ENCODE measurements at places on chromosomes 2 and 18. TPM values are rescaled to one million over a fixed set of nuclear protein-coding genes. Genes with fewer than 3 reads are reported as not detected.

Gene REG3A
- total RNA-seq, result not detected

Gene SCN9A
- 0.16 TPM for total RNA-seq

Gene RAPGEF4
- 0.63 TPM for total RNA-seq

Gene MIB1
- 37.4 TPM for total RNA-seq

Gene CCDC138
- 8.1 TPM for total RNA-seq

DNA sequence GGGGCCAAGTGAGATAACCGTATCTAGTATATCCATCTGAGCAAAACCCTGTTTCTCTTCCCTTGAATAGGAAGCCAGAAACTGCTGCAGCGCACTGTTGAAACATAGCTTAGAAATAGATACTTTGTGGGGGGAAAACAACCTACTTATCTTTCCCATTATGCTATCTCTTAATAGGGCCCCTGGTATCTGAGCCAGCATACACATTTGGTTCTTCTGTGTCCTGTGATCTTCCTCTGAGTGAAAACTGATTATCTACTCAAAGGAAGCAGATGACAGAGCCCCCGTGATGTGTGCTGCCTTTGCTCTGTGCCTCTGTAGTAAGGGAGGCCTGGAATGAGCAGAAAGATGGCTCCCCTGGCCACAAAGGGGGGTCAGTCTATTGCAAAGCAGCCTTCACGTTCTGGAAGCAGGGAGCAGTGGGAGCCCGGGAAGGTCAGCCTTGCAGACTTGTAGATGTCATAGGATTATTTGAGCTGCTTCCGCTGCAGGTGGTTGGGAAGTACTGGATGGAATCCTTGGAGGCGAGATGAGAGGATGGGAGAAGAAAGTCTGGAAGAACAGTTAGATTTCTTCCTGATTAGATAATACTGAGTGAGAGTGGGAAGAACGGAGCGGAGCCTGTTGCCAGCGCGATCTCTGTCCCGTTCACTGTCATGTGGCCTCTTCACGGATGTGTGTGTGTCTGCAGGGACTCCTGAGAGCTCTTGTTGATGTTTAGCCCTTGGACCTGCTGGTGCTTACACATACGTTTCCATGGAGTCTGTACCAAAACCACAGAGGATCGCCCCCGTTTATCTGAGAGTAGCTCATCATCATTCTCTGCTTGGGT is 150.1 kb downstream of the AGAP1 start:
- no peak for DNase-seq

GRCh38 chr2:45170191-45171135 is 161.2 kb upstream of the SIX2 start:
- DNase-seq, result no peak

- peak; percentile 78 for DNase-seq
Observed at GRCh38 chr2:65186872-65187851, 40.5 kb upstream of the ACTR2 start.

- DNase-seq, result no peak
Observed at GRCh38 chr2:189291460-189291859, 111.9 kb upstream of the COL5A2 start.

- DNase-seq, result peak; percentile 75
Observed at GRCh38 chr18:63137999-63138435, 181.6 kb downstream of the BCL2 start.

DNA sequence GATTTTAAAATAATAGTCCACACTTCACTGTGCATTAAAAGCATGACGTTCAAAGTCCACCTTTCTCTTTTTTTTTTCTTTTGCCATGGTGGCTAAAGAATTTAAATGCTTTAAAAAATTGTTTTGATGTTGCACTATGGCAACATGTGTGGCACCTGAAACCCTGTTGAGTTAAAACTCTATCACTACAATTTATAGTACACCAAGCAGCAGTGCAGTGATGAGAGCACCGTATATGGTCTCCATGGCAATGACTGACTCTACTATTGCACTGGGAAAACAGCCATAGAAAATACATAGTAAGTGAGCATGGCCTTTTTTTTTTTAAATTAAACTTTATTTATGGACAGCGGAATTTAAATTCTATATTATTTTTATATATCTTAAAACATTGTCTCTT is 298.8 kb downstream of the FIGN start:
- no peak for DNase-seq

DNA sequence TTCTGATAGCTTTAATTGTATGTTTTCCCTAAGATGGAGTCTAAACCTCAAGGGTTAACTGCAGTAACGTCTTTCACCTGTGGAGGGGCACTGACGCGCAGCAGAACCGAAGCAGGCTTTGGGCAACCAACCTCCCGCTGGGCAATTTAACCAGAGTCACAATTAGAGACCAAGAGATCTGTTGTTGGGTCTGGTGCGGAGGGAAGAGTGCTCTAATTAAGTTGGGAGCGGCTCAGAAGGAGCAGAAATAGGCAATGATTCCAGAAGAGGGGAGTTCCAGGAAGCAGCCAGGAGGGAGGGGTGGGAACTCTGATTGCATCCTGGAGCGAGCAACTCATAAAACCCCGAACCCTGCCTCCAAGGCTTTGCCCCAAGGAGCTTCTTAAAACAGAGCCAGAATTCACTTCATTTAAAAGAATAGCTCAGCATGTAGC is 245.8 kb downstream of the PAX3 start:
- DNase-seq, result no peak

DNA sequence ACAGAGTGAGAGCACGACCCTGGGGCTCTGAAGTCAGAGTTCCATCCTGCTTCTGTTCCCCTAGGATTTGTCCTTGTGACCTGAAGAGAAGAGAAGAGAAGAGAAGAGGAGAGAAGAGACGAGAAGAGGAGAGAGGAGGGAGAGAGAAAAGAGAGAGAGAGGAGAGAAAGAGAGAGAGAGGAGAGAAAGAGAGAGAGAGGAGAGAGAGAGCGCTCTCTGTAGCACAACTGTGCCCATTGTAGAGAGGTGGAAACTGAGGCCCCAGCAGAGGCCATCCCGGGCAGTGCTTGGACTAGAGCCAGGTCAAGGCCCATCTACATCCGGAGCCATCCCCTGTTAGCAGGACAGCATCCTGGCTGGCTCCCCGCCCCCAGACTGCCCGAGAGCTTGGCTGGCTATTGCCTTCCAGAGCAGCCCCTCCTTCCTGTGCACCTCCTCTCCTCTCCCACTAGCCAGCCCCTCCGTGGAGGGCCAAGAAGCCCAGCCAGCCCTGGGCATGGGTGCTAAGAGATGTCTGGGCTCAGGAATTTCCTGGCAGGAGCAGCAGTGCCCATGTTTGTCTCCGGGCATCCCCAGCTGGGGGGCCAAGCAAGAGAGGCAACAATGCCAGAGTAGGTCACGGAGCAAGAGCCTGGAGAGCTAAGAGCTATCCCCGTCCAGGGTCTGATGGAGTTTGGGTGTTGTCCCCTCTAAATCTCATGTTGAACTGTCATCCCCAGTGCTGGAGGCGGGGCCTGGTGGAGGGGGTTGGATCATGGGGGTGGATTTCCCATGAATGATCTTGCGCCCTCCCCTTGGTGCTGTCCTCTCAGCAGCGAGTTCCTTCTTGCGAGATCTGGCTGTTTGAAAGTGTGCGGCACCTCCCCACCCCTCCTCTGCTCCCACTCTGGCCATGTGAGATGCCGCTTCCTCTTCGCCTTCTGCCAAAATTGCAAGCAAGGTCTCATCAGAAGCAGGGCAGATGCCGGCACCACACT is 18.2 kb upstream of the GPR55 start:
- DNase-seq, result peak; percentile 75

- no peak for DNase-seq
Observed at GRCh38 chr2:75513616-75514170, 47.0 kb downstream of the EVA1A start.

DNA sequence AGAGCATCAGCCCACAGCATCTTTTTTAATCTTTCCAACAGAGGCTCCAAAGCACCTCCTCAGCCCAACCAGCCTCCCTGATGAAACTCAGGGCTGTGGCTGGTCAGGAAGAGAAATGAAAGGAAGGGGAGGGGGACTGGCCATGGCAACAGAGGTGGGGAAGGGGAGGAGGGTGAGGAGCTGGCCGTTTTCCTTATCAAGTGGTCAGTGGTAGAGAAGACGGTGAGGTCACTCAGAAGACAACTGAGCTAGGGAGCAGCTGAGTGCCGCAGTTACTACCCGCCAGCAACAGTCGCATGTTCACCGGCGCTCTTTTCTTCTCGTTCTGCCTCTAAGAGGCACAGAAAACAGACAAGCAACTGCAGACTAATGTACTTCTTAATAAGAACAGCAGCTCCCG is 97.4 kb downstream of the AFF3 start:
- DNase-seq, result no peak

DNA sequence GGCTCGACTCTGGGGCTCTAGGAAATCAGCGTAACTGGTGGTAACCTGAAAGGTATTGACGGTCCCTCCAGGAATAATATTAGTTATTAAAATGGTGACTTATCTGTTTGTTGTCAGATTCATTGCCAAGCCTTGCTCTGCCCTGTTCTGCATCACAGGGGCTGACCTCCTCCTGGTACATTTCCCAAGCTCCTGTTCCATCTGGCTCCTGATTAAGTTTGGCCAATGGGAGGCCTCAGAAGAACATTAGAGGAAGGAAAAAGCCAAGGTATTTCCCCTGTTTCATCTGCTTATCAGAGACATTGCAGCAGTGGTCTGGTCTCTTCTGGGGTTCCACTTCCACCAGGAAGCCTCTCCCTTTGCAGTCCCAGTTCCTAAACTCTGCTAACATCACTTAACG is 527.0 kb downstream of the TNS1 start:
- no peak for DNase-seq

GRCh38 chr2:11674983-11675382 is 5.0 kb upstream of the NTSR2 start:
- no peak for DNase-seq

All from activated CD8-positive, alpha-beta T cell treated with anti-CD3 and anti-CD28 coated beads, Interleukin-2, amount 10 ng/mL, durations not matched to agents 7 days and 5 days (primary cell).